ENCODE measurements at places on chromosomes 5 and 9. TPM values are rescaled to one million over a fixed set of nuclear protein-coding genes. Genes with fewer than 3 reads are reported as not detected.

Gene CDKN2A
- total RNA-seq = 1.7 TPM

Gene SNX18
- 12.7 TPM for total RNA-seq

DNA sequence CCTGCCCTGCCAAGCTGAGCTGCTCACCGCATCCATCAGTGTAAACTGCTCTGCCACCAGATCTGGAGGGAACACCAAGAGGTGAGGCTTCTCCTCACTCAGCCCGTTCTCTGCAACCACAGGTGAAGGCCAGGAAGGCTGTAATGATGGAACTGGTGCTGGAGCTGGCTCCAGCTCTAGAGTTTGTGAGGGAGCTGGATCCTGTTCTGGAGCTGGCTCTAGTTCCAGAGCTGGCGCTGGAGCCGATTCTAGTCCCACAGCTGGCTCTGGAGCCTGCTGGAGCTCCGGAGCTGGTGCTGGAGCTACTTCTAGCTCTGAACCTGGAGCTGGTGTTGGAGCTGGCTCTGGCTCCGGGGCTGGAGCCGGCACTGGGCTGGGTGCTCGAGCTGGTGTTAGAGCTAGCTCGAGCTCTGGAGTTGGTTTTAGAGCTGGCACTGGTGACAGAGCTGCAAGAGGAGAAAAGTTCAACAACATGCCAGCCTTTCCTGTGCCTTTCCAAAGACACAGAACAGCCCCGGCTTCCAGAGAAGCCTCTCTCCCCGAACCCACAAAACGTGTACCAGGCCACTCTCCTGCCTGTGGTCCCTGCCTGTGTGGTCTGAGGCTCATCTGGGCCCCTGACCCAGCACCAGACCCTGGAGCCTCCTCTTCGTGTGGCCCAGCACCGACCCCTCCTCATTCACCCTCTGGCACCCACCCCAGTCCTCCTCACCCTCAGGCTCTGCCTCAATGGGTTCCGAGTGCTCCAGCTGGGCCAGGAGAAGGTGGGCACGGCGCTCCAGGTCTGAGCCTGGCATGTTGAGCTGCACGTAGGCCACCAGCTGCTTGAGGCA is 12.9 kb downstream of the RALGDS start:
- DNase-seq = no peak

Gene PTCD2
- total RNA-seq = 3.7 TPM

DNA sequence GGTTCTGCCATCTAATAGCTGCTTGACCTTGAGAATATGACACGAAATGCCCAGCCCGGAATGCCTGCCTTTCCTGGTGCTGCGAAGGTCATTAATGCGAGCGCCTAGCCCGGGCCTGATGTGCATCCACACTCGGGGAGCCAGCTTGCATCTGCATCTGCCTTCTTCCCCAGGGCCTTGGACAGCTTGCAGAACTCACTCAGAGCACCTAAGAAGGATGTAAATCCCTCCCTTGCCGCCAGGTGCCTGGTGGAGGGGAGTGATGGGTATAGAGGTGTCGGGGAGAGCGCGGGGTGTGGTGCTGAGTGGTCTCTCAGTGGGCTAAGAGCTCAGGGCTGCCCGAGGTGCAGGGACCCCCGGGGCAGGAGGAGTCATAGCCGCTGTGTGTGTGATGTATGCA is 127.2 kb downstream of the MRPL36 start:
- no peak for DNase-seq

GRCh38 chr9:137809040-137809576 is 68.5 kb upstream of the CACNA1B start:
- DNase-seq = no peak

Gene GRIA1
- total RNA-seq = not detected

- no peak for DNase-seq
Observed at GRCh38 chr9:122941582-122942234, 888 bp downstream of the RABGAP1 start.

DNA sequence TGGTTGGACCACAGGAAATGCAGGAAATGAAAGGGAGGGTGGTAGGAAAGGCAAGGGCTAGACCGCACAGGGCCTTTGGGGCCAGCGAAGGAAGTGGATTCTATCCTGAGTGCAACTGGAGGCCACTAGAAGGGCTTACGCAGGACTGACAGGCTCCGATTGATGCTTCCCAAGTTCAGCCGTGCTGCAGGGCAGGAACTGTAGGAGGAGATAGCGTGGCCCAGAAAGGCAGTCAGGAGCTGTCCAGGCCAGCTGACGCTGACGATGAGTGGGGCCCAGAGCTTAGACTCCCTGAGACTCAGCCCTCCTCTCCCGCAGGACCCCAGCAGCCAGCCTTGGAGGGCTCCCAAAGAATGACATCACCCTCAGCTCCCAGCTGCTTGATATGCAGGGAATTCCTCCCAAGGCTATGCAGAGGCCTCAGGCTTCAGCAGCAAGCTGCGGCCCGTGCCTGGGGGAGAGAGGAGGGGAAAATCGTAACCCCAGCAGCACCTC is 48.8 kb downstream of the KCNIP1 start:
- no peak for DNase-seq

Measured in CD8-positive, alpha-beta T cell (primary cell).